ENCODE measurements at places on chromosomes 6 and 20. TPM values are rescaled to one million over a fixed set of nuclear protein-coding genes. Genes with fewer than 3 reads are reported as not detected.

Gene PPIL4
- 5.2 TPM for polyA plus RNA-seq

Gene LHFPL5
- polyA plus RNA-seq = not detected

Gene MED23
- 9.5 TPM for polyA plus RNA-seq

Gene PAX1
- not detected for polyA plus RNA-seq

Gene RNF182
- polyA plus RNA-seq = not detected

Gene KIFC1
- polyA plus RNA-seq = 2.2 TPM

Gene MDFI
- polyA plus RNA-seq = not detected

Gene STX11
- polyA plus RNA-seq = 28.7 TPM

Gene SAMD3
- 376 TPM for polyA plus RNA-seq

Gene HRH3
- not detected for polyA plus RNA-seq

Gene IBTK
- polyA plus RNA-seq = 21.6 TPM
